ENCODE measurements at places on chromosomes 1 and 21.

DNA sequence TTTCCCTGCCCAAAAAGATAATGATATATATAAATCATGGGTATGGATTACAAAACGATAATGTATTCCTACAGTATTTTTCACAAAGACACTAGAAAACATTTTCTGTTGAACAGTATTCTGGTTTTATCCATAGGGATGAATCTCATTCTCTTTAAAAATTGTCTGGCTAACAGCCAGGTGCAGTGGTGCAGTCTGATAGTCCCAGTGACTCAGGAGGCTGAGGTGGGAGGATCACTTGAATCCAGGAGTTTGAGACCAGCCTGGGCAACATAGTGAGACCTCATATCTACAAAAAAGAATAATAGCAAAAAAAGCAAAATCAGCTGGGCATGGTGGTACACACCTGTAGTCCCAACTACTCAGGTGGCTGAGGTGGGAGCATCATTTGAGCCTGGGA lies 23.3 kb downstream of the PIP5K1A start:
- no peak for DNase-seq

- no peak for DNase-seq
Measured at GRCh38 chr21:39110431-39110830, 72.8 kb downstream of the PSMG1 start.

DNA sequence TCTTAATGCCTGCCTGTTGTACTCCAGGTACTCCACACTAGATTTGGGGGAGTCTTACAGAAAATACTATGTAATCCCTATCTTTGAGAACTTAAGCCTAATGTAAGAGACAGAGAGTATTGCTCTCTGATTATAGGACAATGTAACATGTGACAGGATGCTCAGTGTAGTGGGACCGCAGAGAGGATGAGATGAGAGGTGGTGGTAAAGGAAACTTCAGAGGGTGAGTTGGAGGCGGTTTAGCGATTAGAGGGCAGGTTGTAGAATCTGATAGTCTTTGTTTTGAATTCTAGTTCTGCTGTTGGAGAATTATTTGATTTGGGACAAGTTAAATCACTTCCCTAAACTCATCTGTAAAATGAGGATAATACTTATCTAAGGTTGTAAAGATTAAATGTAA lies 5.4 kb downstream of the SOAT1 start:
- no peak for DNase-seq

GRCh38 chr1:11379851-11380250 lies 99.1 kb upstream of the DISP3 start:
- DNase-seq, result no peak
